Epithelial cell of esophagus (primary cell): ENCODE measurements at places on chromosomes 4 and X.

GRCh38 chr4:150425161-150425560 lies 156.8 kb upstream of the MAB21L2 start:
- no peak for DNase-seq

DNA sequence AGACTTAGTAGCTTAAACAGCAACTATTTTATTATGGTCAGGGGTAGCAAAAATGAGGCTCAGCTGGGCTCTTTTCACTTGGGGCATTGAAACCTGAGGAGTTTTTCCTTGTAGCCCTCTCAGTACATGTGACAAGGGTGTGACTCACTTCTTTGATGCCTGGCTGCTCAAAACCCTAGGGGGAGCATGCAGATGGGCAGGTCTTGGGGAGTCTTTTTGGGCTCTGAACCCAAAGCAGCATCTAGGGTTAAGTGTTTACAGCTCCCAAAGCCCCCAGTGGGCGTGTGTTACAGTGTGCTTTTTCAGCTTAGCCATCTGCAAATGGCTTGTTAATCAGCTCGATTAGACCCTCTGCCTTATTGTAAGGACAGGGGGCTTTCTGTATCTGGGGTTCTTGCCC lies 1752.7 kb downstream of the PCDH7 start:
- DNase-seq = peak; percentile 33

DNA sequence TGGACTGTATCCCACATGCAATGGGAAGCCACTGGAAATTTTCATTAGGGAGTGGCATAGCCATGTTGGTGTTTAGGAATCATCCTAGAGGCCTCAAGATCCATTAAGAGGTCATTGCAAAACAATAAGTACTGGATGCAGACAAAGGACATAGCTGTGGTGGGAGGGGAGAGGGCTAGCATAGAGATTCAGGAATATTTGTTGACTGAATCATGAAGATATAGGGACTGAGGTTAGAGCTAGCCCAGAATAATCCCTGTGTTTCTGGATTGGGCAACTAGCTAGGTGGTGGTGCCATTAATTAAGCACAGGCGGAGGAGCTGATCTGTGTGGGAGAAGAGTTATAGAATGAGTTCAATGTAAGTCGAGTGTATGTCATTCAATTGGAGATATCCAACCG lies 135.0 kb downstream of the RAB28 start:
- DNase-seq = no peak

GRCh38 chr4:152979731-152980330 lies 43.7 kb downstream of the FHDC1 start:
- peak; percentile 80 for DNase-seq

GRCh38 chrX:95057341-95057740 lies 1383.3 kb downstream of the FAM133A start:
- DNase-seq = no peak

- no peak for DNase-seq
Observed at GRCh38 chrX:40008791-40009461, 88.8 kb downstream of the BCOR start.

DNA sequence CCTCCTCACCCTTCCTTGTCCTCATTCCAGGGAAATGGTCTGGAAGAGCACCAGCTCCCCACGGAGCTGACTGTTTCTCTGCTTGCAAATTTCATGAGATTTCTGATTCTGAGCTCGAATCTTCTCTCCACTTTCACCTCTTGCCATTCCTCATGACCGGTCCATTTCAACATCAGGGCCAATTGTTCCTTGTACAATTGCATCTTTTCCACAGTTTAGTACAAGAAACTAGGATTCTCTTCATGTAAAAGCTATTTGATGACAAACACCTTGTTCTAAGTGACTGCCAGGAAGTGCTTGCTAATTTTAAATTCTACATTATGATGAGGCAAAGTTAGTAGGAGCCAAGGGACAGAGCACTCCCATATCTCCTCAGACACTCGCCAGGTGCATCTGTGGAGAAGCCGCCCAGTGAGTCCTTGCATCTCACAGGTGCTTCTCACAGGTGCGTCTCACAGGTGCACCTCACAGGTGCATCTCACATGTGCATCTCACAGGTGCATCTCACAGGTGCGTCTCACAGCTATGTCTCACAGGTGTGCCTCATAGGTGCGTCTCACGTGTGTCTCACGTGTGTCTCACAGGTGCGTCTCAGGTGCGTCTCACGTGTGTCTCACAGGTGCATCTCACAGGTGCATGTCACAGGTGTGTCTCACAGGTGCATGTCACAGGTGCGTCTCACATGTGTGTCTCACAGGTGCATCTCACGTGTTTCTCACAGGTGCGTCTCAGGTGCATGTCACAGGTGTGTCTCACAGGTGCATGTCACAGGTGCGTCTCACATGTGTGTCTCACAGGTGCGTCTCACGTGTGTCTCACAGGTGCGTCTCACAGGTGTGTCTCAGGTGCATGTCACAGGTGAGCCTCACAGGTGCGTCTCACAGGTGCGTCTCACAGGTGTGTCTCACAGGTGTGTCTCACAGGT lies 3.0 kb upstream of the PDE6B start:
- DNase-seq = no peak

GRCh38 chrX:136866337-136867095 lies 14.0 kb downstream of the RBMX start:
- DNase-seq = no peak

GRCh38 chr4:56995525-56995924 lies 16.8 kb downstream of the POLR2B start:
- DNase-seq = peak; percentile 14

DNA sequence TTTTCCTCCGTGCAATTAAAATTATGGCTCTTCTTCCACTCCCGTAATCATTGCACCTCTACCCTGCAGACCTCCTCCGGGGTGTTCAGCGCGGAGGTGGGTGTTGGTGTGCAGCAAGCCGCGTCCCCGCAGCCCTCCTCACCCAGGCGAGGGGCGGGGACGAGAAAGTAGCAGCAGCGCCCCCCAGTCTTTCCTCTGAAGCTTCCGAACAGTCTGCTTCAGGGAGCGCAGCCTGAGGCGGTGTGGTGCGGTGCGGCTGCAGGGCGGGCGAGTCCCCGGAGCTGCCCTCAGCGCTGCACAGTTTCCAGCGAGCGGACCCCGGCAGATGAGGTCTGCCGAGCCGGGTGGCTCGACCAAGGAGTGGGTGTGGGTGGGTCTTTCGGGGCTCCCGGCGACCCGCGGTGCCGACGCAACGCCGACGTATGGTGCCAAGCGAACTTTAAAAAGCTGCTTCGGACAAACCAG lies at the start of gene FRAS1:
Gene FRAS1 (plus strand): TSS at position 189 of the 465 bp plus-strand sequence. CDS start 687 bp downstream, outside the sequence.
- DNase-seq = peak; percentile 24

GRCh38 chrX:112846187-112846586 lies 5.6 kb upstream of the AMOT start:
- DNase-seq = no peak

DNA sequence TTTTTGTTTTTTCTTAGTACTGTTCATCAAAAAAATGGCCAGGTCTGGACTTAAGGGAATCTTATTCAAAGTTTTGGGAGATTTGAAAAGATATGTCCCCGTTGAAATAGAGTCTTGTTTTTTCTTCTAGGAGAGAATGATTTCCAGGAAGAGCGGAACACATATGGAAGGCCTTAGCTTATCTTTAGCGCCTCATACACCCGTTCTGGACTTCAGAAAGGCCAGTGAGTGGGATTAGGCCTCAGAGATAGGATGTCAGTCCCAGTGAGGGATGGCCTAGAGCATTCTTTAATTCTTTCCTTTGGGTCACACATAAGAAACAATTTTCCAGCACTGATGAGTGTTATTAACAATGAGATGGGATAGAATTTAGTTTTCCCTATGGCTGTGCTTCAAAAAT lies 54.5 kb upstream of the HAND2 start:
- no peak for DNase-seq

- DNase-seq = no peak
Observed at GRCh38 chr4:155903453-155903852, at the start of gene TDO2. Gene TDO2, plus strand, starts transcription at chr4:155903696. Its CDS starts 63 bp downstream, at chr4:155903759.

DNA sequence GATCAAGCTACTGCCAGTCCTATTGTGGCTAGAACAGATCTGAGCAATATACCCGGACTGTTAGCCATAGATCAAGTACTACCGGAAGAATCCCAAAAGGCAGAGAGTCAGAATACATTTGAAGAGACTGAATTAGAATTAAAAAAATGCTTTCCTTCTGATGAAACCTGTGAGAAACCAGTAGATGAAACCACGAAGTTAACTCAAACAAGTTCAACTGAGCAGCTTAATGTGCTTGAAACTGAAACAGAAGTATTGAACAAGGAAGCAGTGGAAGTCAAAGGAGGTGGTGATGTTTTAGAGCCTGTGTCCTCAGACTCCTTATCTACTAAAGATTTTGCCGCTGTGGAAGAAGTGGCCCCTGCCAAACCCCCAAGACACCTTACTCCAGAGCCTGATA lies 46.8 kb downstream of the WDR44 start:
- no peak for DNase-seq

DNA sequence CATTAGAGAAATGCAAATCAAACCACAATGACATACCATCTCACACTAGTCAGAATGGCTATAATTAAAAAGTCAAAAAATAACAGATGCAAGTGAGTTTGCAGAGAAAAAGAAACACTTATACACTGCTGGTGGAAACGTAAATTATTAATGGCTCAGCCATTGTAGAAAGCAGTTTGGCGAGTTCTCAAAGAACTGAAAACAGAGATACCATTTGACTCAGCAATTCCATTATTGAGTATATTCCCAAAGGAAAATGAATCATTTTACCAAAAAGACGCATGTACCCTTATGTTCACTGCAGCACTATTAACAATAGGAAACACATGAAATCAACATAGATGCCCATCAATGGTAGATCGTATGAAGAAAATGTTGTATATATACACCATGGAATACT lies 75.0 kb downstream of the NAA11 start:
- no peak for DNase-seq

DNA sequence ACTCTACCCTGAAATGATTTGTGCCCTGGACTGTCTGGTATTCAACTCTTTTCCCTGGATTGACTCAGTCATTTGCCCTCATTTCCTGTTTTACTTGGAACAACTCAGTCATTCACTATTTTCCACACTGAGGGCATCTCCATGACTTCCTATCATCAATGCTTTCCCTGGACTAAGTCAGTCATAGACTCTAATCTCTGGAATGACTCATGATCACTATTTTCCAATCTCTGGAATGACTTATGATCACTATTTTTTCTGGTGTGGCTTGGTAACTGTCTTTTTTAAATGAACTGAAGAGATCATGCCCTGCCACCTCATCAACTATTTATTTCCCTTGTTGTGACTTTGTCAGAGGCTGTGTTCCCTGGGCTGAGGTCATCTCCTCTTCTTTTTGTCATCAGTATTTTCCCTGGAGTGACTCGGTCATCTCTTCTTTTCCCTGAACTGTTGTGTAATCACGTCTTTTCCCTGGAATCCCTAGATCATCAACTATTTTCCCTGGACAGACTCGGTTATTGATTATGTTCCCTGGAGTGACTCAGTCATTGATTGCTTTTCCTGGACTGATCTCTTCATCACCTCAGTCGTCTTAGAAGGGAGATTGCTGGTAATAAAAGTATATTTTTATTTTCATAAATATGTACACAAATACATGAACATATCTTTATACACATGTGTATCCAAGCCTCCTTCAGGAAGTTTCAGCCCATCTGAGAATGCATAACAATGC lies 327.1 kb upstream of the VCX start:
- DNase-seq = peak; percentile 52

- DNase-seq = no peak
Observed at GRCh38 chr4:86600007-86600653, 6.0 kb downstream of the PTPN13 start.

DNA sequence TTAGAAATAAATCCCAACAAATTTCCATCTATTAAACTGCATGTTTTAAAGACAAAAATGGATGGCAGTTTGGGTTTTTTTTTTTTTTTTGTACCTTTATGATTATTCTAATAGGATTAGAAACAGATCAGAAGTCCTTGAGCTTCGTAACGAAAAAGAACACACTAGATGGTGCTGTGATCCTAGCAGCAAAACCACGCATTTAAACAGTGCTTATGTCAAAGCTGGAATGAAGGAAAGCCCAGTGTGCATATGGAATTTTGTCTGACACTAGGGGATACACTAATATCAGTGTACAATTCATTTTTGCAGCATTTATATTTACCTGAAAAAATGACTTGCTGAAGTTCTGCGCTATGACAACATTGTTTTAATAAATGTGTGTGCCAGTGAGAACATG lies 229.1 kb downstream of the VEGFC start:
- DNase-seq = peak; percentile 33

DNA sequence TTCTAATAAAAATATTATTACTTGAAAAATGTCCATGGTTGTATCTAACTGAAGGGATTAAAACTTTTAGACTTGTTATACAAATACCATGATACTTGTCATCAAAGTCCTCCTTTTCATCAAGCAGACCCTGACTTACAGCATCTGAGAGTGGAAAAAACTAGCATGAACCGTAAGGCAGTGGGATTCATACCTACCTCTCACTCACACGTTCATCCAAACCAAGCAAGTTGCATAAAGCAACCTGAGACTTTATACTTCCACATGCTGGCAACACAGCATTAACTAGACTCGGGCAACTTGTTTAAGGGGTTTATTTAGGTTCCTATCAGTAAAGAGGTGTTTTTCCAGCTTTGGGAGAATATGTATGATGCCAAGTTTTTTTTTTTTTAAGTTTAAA lies 22.6 kb upstream of the TLR7 start:
- no peak for DNase-seq

DNA sequence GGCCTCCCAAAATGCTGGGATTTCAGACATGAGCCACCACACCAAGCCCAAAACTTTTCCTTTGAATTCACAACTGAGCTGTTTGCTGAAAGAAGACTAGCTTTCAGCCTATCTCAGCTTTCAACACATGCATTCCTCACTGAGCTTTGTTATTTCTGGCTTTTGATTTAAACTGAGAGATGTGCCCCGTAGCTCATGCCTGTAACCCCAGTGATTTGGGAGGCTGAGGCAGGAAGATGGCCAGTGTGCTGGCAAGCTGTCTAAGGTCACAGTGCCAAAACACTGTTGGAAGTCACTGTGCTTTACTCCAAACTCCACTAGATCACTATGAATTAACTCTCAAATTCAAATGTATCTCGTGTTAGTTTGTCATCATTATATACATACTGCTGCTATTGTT lies 779.5 kb downstream of the TRIML1 start:
- no peak for DNase-seq

GRCh38 chr4:184417802-184418511 lies 56.4 kb downstream of the IRF2 start:
- DNase-seq = peak; percentile 98

DNA sequence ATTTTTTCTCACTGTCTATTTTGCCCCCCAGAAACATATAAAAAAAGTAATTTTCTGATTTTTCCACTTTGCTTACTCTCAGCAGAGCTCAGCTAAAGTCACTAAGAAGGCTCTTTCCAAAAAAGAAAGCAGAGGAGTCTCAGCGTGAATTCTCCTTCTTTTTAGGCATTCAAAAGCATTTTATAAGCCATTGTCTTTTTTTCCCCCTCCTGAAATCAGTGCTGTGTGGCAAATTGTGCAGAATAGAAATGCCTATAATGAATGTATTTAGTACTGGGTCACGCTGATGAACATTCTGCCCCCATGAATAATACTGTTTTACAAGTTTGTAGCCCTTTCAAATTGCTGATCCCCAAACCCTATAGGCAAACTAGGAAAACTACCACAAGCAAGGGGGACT lies 1.6 kb upstream of the PCDH18 start:
- no peak for DNase-seq

- peak; percentile 67 for DNase-seq
Observed at GRCh38 chr4:94486372-94486801, 34.6 kb downstream of the PDLIM5 start.

- DNase-seq = peak; percentile 75
Observed at GRCh38 chr4:2101346-2102044, 42.4 kb downstream of the NAT8L start.

GRCh38 chr4:78796526-78796925 lies 20.4 kb downstream of the BMP2K start:
- DNase-seq = no peak

- no peak for DNase-seq
Observed at GRCh38 chr4:24126776-24127175, 236.9 kb upstream of the PPARGC1A start.
